ENCODE measurements at places on chromosomes 2 and 18.

DNA sequence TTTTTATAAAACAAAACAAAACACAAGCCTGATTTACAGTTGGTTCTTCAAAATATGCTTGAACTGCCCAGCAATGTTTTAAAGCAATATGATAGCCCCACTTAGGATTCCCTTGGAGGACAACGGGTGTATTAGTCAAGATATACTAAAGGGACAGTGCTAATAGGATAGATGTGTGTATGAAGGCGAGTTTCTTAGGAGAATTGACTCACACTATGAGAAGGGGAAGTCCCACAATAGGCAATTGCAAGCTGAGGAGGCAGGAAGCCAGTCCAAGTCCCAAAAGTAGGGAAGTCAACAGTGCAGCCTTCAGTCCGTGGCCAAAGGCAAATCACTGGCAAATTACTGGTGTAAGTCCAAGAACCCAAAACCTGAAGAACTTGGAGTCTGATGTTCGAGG, 167.9 kb downstream of the CBLN2 start:
- no peak for DNase-seq

DNA sequence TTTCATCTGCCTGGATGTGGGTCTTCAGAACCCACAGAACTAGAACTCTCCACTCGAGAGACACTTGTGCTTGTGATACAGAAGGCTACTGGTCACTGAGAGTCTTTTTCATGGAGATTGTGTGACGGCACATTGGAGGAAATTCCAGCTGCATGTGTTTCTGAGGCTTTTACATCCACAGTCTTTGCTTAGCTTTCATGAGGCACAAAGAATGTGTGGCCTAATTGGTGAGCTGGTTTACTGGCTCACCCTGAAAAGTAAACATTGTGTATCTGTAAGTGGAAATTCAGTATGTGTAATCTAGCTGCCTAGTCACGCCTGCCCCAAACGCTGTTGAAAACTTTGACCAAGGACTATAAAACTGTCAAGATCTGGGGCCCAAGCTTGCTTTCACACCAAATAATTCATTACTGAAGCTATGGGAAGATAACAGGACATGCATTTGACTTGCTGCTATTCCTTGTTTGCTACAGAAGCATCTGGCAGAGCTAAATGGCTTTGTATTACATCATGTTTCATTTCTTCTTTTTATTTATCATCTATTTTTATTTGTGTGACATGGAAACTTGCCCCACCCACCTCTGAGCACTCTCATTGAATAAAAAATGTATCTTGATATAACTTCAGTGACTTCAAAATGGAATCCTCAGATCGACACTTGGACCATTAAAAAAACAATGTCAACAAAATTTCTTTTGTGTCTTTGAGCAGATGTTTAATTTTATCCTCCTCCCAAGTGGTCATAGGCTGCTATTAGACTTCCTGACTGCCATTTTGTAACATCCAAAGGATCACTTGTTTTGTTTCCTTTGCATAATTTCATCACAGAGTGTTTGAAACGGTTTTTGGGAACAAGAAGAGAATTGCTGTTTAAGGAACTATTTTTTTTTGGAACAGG, 80.2 kb downstream of the EFEMP1 start:
- no peak for DNase-seq

DNA sequence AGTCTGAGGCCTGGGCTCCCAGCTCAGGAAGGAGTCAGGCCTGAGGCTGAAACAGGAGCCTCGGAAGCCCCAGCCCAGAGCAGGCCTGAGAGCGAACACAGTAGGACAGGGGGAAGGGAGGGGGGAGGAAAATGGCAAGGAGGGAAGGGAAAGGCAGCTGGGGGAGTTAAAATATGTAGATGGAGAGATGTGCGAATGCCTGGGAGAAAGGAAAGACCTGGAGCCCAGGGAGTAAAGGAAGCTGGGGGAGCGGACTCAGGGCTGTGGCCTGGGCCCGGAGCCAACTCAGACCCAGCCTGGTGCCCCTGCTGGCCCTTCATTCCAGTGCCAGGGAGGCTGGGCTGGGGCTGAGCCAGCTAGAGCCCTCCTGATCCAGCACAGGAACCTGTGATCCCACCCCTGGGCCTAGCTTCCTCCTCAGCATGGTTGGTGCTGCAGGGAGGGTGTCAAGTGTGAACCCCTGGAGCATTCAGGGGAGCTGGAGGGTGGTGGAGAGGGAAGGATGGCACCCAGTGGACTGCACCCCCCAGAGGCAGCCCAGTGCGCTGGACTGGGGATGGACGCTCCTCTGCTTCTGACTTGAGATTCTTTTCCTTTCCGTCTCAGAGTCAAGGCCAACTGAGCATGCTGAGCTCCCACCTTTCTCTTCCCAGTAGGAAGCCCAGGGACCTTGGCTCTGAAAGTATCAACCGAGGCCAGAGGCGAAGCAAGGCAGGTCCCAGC, 46.3 kb downstream of the EMX1 start:
- no peak for DNase-seq

DNA sequence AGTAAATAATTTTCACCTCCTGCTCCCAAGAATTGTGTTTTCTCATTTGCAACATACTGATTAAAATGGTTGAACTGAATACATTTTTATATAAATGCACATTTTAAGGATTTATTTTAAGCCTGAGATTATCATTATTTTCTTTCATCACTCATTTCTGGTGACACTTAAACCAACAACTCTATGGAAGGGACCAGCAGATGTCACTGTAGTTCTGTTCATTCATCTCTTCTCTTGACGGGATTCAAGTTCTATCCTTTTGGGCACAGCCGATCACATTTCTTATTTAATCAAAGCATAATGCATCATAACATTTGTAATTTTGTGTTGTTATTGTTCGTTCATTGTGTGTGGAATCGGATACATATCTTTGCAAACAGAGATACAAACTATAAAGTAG, 417.9 kb downstream of the HRH4 start:
- DNase-seq: no peak

- no peak for DNase-seq
These were observed 18.0 kb downstream of the ZC3H15 start for GRCh38 chr2:186503827-186504606.

- DNase-seq: no peak
These were observed 18.7 kb downstream of the C2orf92 start for GRCh38 chr2:97688062-97688827.

- no peak for DNase-seq
These were observed 225.1 kb upstream of the KLHL29 start for GRCh38 chr2:23159746-23160405.

DNA sequence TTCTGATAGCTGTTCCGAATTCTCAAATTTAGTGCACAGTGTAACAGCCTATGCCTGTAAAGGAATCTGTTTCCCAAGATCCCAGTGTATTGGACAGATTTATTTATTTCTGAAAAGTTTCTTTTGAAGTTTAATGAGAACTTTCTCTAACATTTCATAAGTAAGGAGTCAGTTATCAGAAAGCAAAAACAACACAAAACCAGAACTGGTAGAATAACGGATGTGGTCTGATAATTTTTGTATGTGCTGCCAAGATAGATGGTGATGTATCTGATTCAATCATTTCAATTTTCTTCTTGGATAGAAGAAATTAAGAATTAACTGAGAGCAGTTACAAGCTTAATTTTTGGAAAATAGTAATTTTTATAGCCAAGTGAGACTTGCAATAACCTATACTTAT, 374.3 kb downstream of the SOCS6 start:
- DNase-seq: no peak
